T-helper 9 cell (primary cell): ENCODE measurements at places on chromosomes 5 and 9.

DNA sequence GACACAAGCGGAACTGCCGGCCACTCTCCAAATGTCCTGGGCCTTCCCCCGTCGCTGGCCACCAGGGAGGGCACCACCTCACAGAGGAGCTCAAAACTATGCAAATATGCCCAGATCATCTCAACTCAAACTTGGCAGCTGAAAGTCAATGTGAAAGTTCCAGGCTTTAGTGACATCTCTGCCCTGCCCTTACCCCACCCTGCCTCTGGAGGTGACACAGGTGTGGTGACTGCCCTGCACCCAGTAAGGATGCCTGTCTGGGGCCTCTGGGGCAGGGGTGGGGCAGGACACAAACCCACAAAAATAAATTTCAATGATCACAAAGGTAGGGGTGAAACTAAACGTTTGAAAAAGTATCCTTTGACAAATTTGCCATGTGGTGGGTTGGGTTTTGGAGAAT is 213.4 kb downstream of the HSPA4 start:
- DNase-seq: no peak

GRCh38 chr9:113427629-113428028 is 17.1 kb downstream of the C9orf43 start:
- no peak for DNase-seq

- DNase-seq: peak; percentile 94
These were observed at the start of gene HNRNPH1 for GRCh38 chr5:179623003-179623905. TSS of gene HNRNPH1 (minus strand) at chr5:179623671. CDS start at chr5:179623133, 538 bp downstream.

DNA sequence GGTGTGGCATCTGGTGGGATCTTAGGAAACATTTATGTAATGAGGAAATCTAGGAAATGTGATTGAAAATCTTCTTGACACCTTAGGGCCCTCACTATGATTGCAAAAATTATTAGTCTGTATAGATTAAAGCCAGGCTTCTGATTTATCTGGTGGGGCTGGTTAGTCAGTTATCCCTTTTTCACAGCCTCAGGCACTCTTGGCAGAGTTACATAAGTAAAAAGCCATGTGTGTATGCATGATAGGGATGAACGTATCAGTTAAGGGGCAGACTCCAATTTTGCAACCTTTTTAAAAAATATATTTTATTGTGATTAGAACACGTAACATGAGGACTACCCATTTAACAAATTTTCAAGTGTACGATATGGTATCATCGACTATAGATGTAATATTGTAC is 30.6 kb upstream of the RAB14 start:
- DNase-seq: no peak
